ENCODE measurements at places on chromosomes 6 and 20.

- no peak for DNase-seq
These were observed 143.2 kb upstream of the RNF24 start for GRCh38 chr20:4158466-4159050.

DNA sequence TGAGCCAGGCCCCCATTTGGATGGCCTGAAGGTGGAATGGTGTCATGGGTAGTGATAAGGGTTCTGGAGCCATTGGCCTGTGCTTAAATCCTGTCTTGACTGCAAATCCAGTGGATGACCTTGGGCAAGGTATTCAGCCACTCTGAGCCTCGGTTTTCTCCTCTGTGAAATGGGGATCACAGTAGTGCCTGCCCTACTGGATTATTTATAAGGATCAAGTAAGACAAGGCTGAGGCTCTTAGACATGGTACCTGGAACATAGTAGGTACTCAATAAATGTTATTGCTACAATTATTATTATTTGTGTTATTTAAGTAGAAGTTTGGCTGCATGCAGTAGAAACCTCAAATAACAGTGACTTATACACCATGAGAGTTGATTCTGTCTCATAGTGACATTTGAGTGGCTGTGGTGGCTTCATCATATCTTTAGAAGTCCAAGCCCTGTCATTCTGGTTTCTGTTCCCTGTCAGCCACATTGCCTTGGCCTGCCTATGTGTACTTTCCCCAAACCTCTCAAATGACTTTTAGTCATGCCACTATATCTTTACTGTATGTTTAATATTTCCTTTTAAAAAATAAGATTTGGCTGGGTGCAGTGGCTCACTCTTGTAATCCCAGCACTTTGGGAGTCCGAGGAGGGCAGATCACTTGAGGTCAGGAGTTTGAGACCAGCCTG lies 37.6 kb upstream of the CHMP4B start:
- DNase-seq, result no peak

- DNase-seq, result no peak
These were observed 2.7 kb downstream of the SRF start for GRCh38 chr6:43173591-43174262.

DNA sequence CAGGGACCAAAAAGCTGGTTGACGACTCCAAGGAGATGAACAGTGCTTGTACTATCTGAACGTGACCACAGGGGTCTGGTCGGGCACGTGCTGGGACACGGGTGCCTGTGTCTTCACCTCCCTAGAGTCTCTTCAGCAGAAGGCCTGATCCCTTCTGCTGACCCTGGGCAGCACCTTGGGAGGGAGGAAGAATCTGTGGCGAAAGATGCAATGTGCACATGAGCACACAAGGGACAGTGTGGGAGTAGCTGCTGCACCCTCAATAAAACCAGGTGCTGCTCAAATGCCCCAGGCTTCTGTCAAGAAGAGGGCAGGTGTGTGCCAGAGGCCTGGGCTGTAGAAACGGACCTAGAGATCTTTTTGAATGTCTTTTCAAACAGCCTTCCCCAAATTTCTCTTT lies 130.6 kb upstream of the THBS2 start:
- no peak for DNase-seq

GRCh38 chr6:43842231-43842794 lies 72.3 kb downstream of the VEGFA start:
- no peak for DNase-seq

DNA sequence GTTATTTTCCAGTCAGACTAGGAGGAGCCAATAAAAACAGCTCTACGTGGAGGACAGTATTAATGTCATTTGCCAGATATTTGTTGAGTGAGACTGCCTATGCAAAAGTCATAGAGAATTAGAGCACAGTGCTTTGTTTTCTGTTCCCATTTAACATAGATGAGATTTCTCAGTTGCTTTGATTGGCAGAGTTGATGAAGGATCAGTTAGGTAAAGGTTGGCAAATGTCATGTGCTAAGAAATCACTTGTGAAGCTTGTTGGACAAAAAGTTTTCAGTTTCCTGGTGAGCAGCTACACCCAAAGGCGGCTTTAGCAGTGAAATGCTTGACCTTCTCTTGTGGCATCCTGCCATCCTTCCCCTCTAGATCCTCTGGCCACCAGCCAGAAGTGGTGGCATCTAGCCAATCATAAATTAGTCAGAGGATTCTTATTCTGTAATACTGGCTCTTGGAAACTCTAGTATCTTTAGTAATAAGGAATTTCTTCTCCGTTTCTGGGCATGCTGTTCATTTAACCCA lies 37.0 kb downstream of the BCKDHB start:
- DNase-seq, result no peak

- DNase-seq, result no peak
These were observed 119.0 kb upstream of the RPS6KA2 start for GRCh38 chr6:166745801-166746668.

GRCh38 chr6:167742719-167743303 lies 83.9 kb upstream of the AFDN start:
- no peak for DNase-seq

DNA sequence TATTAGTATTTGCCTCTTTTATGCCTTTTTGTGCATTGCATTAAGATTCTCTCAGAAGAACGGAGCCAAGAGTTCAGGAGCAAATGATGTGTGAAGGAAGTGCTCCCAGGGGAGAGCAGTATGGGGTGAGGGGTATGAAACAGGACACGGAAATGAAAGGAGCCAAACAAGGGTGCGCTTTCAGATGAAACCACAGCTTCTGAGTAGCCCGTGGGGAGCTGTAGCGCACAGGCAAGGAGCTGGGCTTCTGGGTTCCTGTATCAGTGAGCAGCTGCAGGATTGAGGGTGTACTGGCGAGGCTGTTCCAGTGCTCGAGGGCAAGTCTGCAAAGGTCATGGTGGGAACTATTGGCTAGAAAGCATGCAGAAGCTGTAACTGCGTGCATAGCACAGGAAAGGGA lies 25.4 kb downstream of the ANKEF1 start:
- DNase-seq, result no peak

DNA sequence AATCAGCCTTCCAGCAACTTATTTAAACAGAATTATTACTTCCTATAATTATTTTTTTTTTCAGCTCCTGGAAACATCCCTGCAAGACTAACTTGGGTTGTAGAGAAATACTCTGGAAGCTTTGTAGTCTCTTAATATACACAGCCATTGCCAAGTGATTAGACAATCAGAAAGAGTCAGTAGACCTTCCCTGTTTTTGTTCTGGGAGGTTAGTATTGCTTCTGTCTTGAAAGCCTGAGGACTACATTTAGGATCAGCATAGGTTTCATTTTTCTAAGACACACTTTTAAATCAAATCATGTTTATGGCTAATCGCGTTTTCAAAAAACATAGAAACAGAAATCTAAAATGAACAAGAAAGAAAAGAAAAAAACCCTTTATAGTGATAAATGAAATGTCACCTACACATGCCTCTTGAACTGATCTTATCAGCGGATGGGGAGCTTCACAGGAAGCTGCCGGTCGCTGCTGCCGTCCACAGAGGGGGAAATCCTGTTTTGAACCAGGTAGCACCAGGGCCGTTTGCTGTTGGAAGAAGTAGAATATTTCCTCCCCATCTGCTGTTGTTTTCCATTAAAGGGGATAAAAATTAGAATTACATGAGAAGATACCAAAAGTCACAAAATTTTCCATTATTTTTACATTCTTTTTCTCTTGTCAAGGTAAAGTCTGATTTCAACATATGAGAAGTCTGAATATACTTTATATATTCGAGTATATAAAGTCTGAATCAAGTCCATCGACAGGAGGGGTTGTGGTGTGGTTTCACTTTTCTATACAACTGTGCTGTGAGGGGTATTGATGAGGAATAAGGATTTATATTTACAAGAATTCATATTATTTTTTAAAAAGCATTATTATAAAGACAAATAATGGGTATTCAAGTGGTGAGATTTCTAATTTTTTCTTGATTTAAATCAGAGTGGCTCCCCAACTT lies 94.6 kb downstream of the ARMC2 start:
- DNase-seq, result peak; percentile 58

DNA sequence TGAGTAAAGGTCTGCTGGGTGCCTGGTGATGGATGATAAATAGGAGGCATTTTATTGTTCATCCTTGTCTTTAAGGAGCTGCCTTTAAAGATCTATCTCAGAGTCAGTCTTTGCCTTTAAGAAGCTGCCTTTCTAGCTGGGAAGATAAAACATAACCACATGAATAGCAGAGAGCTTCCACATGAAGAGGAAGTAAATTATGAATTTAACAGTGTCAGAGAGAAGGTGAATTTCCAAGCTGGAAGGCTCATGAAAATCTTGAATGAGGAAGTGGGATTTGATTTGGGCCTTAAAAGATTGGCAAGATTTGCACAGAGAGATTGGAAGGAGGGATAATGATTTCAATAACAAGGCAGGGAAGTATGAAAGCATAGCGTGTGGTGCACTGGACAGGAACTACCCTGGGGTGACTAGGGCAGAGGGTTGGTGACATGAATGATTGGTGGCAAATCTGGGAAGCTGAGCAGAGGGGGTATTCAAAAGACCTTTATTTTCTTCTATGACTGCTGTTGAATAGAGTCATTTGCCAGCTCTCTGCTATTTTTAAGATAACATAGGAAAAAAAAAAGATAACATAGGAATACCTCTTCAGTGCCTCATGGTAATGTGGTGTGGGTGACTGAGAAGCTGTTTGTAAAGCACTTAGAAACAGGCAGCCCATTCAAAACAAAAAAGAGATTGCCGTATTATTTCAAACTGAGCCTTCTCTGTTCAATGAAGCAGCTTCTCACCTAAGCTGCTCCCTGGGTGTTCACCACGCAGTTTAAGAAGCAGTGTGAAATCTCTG lies 591.6 kb downstream of the PKHD1 start:
- DNase-seq, result no peak

DNA sequence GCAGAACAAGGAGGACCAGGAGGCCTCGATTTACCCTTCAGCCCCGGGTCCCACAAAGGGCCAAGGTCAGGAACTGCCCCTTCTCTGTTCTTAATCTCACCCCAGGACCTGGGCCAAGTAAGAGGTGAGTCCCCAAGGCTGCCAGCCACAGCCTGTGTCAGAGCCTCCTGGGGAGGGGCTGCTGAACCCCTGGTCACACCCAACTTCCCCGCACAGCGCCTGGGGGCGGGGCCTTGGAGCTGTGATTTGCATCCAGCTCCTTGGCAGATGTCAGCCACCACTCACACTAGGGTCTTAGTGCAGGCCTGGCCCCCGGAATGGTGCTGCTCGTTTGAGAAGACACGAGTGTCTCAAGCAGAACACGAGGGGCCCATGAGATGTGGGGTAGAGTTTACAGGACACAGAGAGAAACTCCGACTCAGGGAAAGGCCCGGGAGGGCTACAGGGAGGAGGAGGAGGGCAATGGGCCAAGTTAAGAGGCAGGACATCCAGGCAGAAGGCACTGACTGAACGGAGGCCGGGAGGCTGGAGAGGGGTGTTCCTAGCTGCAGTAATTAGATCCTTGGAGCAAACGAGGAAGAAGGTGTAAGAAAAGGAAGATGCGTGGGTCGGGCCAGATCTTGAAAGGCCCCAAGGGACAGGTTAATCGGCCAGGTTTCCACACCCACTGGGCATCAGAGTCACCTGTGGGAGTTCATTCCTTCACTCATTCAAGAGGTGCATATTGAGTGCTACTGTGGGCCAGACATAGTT lies 26.9 kb downstream of the ZBP1 start:
- no peak for DNase-seq

DNA sequence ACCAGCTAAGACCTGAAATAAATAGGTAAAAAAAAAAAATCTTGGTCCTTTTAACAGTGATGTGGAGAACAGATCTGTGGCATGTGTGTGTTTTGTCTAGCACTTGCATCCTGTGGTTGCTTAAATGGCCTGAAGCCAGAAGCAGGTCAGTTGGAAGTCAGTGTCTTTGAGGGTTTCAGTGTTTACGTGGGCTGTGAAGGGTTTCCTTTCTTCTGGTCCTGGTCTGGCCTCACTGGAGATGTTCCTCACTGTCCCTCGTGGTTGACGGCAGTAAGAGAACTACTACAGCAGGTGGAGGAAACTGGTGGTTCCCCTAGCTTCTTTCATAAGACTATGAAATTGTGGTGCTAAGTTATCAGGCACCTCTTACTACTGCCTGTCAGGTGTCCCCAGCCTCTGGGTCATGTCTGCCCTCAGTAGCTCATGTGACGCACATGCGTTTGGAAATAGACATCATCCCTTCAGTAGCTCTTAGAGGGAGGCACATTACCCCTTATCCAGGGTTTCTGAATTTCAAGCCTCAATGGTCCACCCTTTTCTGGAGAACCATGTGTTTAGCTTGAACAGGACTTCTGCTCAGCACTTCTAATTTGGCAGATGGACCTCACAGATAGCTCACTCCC lies 59.4 kb upstream of the SCP2D1 start:
- no peak for DNase-seq

GRCh38 chr6:122454673-122455072 lies 16.9 kb downstream of the SERINC1 start:
- no peak for DNase-seq

GRCh38 chr6:34645627-34646026 lies 50.9 kb downstream of the ILRUN start:
- no peak for DNase-seq

- no peak for DNase-seq
These were observed 18.5 kb downstream of the BTBD3 start for GRCh38 chr20:11936157-11936556.

- DNase-seq, result no peak
These were observed 7.8 kb downstream of the HRH3 start for GRCh38 chr20:62212299-62212698.

GRCh38 chr6:5379647-5380242 lies 118.4 kb downstream of the FARS2 start:
- DNase-seq, result no peak

DNA sequence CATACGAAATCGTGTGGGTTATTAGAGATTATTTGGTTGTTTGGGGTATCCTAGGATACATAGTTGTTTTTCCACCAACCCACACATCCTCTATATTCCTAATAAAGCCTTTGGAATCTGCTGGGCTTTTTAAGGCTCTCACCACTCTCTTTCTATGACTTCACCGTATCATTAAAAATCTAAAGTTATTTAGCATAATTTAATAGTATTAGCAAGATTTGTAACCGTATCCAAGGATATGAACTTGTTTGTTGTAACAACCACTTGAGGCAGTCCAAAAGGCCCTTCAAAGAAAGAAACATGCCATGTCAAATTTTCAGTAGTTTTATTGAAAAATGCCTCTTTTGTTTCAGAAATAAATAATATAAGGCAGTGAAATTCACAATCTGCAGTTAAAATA lies 121.8 kb downstream of the COL12A1 start:
- no peak for DNase-seq

DNA sequence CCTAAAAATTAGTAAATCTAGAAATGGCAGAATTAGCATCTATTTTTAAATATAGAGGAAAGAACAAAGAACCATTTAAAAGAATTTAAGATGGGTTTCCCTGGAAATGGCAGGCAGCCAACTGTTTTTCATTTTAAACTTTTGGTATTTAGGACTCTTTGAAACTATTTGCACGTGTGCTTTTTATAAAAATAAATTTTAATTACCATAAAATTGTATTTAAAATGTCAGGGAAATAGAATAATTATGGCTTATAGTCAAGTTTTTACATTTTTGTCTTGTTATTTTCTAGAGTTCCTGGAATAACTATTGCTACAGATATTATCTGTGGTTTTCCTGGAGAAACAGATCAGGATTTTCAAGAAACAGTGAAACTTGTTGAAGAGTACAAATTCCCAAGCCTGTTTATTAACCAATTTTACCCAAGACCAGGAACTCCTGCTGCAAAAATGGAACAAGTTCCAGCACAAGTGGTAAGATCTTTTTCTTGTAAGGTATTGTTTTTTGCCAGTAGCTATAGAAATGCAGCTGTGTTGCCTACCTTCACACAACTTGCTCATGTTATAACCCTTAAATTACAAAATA lies 528.7 kb upstream of the SOX4 start:
- no peak for DNase-seq
